Lung (tissue), 17 donors: ENCODE measurements at places on chromosomes 3 and 15. TPM values are rescaled to one million over a fixed set of nuclear protein-coding genes. Genes with fewer than 3 reads are reported as not detected.

Gene SLC35G2
- total RNA-seq: 4.8 TPM

GRCh38 chr3:57778494-57778893 is 22.4 kb downstream of the SLMAP start:
- DNase-seq: no peak

- no peak for DNase-seq
Observed at GRCh38 chr15:90903733-90904536, 833 bp downstream of the MAN2A2 start.

GRCh38 chr3:149667576-149667975 is 9.8 kb upstream of the WWTR1 start:
- DNase-seq: no peak

DNA sequence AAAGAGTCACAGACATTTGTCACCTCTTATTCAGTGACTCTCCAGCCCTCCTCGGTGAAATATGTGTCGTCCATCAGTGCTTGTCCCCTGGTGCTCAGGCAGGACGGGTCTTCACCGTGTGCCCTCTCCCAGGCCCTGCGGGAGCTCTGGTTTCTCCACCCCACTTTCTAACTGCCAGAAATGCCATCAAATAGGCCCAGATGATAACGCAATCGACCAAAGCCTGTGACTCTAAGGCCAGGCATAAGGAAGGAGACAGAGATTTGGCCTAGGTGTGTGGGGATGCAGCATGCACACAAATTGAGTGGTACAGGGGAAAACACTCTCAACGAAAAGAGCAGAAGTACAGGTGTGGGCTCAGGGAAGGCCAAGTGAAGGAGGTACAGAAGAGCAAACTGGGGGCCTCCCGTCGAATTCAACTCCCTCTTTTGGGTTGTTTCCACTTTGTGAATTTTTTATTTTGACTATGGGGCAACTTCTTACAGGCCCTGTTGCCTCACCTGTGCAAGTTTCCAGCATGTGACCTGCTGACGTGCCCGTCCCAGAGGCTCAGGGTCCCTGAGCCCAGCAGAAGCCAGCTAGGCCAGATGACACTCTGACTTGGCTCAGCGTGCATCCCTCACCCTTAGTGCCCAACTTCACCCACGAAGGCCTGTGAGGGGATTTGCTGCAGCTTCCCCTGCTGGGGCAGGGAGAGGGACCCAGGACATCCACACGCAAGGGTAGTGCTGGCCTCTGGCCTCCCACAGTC is 4.7 kb downstream of the NUP210 start:
- no peak for DNase-seq

Gene GOLGA8K
- total RNA-seq: 0.65 TPM

DNA sequence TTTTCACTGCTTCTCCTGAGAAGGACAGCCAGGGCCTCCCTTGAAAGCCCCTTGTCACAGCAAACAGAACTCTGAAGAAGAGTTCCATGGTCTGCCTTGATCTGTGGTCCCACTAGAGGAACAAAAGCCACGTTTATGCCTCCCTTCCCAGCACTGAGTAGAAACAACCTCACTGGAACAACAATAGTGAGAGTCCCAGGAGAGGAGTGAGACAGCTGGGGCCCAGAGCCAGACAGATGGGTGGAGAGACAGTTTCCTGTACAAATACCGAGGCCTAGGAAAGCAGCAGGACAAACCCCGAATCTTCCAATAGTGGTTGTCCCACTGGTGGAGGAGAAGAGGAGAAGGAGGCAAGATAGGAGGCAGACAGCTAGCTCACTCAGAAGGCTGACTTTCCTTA is 106.1 kb downstream of the WDR76 start:
- DNase-seq: no peak
